ENCODE measurements at places on chromosomes 5 and 9.

DNA sequence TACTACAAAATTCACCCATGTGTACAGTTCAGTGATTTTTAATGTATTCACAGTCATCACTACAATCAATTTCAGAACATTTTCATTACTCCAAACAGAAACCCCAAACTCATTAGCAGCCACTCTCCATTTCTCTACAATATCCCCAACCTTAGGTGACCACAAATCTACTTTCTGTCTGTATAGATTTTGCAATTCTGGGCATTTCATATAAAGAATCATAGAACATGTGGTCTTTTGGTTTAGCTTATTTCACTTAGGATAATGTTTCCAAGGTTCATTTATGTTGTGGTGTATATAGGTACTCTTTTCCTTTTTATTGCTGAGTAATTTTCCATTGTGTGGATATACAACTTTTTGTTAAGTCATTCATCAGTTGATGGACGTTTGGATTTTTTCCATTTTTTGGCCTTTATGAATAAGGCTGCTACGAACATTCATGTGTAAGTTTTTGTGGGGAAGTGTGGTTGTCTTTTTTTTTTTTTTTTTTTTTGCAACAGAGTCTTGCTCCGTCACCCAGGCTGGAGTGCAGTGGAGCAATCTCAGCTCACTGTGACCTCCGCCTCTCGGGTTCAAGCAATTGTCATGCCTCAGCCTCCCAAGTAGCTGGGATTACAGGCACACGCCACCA, 54.5 kb downstream of the DOCK8 start:
- no peak for DNase-seq

GRCh38 chr5:112264151-112264550, 154.9 kb downstream of the EPB41L4A start:
- DNase-seq, result no peak

DNA sequence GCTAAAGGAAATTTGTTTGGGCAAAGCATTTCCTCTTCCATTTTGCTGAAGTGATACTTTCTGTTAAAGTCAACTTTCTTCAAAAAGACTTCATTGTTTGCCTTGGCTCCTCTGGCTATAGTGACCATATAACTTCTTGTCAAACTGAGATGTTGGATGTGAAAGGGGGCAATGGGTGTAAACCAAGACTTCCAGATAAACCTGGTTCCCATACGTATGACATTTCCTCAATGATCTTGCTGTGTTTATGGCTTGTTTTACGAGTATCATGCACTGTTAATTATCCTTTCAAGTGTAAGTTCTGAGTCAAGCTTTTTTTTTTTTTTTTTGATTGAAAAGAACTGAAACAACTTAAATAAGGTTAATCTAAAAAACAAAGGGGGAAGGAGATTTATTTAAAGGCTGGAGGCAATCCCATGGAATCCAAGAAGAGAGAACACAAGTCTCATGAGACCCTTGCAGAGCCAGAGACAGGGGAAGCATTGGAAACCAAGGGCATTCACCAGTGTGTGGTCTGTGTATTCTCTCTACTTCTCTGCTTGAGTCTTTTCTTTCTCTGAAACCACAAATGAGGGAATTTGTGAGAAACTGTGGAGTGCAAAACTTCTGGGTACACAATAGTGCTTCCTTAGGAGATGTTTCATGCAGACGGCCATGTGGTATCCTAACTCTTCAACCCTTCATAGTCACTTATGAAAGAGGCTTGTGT, 335.3 kb downstream of the RAB3C start:
- no peak for DNase-seq

DNA sequence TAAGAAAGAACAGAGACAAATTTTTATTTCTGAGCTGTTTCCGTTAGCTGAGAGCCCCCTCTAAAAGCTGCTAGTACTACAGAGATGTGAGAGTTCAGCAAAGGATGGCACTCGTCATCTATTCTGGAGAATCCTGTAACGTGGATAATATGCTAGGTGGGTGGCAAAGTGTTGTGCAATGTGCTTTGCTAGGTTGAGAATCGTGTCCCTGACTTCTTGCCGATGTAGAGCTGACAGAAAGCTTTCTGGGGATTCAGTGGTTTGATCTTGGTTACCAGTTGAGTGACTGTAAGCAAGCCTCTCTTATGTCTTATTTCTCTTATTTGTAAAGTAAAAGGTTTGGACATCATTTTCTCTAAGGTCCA, 298.3 kb upstream of the ACTBL2 start:
- DNase-seq, result no peak

DNA sequence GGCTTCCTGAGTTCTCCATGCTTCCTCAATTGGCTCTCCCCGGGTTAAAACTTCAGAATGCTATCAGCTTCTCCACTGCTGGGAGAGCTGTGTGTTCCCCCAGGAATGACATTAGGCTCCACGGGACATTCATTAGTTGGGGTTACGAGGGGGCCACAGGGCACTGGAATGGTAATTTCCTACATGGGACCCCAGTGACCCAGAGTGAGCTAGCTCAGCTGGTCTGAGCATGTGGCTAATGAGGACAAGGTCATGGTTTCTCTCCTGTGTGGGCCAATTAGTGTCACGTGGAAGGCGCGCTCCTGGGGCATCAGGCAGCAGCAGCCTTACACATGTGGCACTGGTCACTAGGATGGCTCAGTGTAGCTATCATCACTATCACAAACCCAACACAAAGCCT, 21.0 kb downstream of the LSM11 start:
- DNase-seq, result no peak

- no peak for DNase-seq
These were observed 196.5 kb upstream of the TBCA start for GRCh38 chr5:77972469-77973252.

DNA sequence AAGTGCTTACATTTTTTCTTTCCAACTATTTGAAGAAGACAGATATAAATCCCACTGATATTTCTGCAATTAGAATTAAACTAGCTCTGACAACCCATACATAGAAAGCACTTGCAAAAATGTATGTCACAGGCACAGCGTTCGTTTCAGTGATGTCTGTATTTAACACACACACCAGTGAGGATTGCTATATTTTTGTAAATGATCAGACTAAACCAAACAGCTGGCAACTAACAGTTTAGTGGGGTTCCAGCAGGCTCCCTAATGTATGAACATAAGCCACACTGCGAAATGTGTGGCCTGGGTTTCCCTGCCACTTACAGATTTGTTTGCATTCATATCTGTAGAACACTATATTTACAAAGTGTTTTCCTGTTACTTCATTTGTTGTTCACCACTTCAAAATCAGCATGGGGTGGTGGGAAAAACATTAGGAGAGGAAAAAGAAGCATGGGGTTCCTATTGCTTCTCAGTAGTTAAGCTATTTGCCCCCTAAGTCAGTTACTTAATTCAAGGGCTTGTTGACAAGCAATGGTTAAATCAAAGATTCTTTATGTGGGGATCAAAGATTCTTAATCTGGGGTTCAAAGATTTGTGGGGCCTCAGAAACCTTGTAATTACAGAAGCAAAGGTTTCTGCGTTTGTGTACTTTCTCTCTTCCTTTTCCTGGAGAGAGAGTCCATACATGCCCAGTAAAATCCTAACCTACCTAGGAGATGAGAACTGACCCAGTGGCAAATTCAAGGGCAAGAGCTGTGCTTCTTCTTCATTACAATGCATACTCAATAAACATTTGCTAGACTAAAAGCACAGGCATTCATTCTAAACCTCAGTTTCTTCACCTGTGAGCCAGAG, 27.1 kb downstream of the ZNF608 start:
- no peak for DNase-seq

DNA sequence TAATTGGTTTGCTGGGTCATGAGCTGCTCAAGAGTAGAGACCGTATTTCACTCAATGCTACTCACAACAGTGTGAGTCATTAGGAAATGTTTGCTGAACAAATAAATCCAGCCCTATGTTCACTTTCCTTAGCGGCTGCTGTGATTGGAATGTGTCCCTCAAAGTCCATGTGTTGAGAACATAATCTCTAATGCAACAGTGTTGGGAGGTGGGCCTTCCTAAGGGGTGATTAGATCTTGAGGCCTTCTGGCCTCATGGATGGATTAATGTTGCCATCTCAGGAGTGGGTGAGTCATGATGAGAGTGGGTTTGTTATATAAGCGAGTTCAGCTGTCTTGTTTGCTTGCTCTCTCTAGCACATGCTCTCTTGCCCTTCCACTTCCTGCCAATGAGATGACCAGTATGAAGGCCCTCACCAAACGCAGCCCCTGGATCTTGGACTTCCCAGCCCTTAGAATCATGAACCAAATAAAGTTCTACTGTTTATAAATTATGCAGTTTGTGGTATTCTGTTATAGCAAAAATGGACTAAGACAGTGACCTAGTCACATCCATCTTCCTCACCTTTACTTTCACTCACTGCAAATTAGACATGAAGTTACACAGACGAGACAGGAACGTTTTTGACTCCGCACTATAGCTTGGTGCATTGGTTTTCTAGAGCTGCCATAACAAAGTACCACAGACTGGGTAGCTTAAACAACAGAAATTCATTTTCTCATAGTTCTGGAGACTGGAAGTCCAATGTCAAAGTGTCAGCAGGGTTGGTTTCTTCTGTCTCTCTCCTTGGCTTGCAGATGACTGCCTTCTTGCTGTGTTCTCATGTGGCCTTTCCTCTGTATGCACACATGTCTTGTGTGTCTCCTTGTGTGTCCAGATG, 50.9 kb upstream of the FAM169A start:
- DNase-seq, result no peak

DNA sequence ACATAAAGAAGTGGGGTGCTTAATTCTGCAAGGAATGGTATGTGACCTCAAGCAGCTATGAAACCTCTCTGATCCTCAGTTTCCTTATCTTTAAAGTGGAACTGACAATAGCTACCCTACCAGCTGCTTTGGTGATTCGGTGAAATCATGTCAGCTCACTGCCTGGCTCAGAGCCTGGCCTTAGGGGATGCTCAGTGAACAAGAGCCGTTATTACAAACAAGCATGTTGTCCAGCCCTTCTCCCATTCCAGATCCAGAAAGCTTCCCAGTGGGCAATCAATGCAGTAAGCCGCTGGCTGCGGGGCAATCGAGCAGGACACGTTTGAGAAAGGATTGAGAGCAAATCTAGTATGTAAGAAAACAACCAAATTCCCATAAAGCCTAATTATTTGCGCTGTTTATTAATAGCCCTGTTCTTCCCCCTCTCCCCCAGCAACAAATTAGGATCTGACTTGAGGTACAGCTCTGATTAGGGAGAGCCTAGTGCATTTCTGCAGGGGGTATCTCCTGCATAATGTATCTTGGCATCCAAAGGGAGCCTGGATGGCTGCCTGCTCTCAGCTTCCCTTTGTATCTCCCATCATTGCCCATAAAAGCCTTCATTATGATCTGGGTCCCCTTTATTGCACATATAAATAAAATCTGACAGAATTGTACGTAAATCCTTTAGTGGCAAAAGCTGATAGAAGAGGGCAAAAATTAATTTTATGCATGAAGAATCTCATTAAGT, 371.4 kb downstream of the TMEM232 start:
- DNase-seq, result no peak

GRCh38 chr5:92421196-92421595, 1038.1 kb upstream of the ARRDC3 start:
- no peak for DNase-seq

DNA sequence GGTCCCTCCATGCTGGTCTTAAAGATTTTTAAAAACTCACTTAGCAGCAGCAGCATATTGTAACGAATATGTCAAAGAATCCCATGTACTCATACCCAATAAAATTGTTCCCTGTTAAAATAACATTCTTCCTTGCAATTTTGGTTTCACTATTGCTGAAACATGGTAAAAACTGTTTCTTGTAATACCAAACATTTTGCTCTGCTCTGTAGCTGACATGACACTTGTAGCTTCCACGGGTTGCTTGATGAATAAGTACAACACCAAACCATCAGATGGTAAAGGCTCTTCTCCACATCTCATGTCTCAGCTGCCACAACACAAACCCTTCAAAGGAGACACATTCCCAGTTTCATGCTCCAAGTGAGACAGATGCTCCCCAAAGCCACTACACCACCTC, 180.7 kb upstream of the PTGER4 start:
- DNase-seq, result no peak

- no peak for DNase-seq
These were observed 202.2 kb downstream of the GABBR2 start for GRCh38 chr9:98506422-98507054.

DNA sequence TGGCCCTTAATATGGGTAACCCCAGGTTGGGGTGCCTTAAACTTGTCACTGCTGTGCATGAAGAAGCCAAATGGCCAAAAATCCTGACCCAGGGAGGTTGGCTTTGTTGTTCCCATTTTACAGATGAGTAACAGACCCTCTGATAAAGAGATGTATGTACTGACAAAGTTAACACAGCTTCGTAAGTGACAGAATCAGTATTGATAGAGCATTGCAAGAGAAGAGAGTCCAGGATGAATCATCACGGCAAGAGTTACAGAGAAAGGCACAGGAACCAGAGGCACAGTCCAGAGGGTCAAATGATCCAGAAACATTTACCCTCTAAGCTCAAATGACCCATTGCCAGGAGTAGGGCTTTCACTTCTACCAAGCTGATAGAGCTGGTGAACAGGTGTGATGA, 103.8 kb upstream of the SMC2 start:
- no peak for DNase-seq

- no peak for DNase-seq
These were observed 23.5 kb downstream of the ZFR start for GRCh38 chr5:32421075-32421474.

- DNase-seq, result no peak
These were observed 234.4 kb upstream of the ATP10B start for GRCh38 chr5:161086461-161086860.

DNA sequence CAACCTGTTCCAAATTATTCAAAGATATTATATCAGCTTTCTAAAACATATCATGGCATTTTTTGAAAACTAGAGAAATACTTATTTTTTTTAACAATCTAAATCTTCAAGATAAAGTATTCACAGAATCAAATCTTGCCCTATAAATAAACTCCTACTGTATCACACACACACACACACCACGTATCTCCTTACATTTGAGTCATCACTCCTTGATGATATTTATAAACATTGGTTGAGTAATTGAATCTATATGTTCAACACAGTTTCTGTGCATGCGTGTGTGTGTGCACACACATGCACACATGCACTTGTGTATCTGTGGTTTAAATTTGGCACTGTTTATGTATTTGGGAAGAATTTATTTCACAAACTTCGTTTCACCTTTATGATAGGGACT, 1716.4 kb downstream of the EFNA5 start:
- no peak for DNase-seq

- no peak for DNase-seq
These were observed 1601.0 kb upstream of the NUDT12 start for GRCh38 chr5:105163547-105163946.

DNA sequence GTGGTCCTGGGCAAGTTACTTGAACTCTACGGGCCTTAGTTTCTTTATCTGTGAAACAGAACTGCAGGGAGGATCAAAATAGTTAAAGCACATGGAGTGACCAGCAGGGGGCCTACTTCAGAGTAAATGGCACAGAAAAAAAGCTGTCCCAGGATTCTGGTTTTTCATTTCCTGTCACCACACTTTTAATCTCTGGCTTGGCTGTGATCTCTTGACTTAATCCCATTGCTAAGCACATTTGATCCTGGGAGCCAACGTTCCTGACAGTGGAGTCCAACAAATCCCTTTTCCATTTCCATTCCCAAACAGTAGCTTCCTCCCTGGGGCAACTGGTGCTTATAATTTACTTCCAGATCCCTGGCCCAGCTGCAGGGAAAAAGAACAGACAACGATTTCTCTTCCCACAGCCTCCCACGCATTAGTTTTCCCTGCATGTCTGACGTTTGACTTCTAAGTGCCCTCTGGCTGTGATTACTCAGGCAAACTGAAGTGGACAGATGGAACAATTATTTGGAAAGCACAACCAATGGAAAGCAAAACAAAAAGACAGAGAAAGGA, 136.5 kb upstream of the STK32A start:
- no peak for DNase-seq
